ENCODE measurements at places on chromosomes 4 and X. TPM values are rescaled to one million over a fixed set of nuclear protein-coding genes. Genes with fewer than 3 reads are reported as not detected.

DNA sequence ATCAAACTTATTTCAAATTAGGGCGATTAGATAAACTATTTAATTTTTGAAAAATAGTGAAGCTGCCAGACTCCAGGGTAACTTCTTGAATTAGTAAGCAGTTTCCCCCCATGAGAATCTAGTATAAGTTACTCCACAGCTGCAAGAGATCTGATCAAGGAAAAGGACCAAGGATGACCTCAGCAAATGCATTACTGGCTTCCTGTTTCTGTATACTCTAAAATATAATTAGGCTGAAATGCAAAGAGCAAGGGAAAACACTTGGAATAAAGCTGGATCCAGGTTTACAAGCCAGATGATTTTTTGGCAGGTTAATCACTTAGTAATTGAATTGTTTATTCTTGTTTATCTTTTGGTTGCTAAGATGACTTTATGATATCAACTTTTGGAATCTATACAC is 13.4 kb upstream of the P2RY10 start:
- DNase-seq = no peak

The PRSS12 gene
- not detected for total RNA-seq

GRCh38 chr4:88308587-88308986 is 24.2 kb upstream of the PPM1K start:
- DNase-seq = no peak

The RHOH gene
- total RNA-seq = 0.54 TPM

The SATL1 gene
- not detected for total RNA-seq

DNA sequence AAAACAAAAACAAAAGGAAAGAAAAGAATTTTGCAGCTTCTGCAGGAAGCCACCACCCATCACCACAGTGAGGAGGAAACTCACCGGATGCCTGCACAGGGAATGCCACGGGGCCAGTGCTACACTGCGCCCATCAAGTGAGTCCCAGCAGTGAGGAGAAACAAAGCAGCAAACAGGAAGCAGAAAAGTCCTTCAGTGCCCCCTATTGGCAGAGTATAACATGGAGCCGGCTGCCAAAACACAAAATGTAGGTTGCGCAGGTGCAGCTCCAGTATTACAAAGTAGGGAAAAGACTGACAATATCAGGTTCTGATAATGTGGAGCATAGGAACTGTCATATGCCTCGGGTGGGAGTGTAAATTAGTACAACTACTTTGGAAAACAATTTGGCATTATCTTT is 23.3 kb upstream of the SCML2 start:
- DNase-seq = no peak

DNA sequence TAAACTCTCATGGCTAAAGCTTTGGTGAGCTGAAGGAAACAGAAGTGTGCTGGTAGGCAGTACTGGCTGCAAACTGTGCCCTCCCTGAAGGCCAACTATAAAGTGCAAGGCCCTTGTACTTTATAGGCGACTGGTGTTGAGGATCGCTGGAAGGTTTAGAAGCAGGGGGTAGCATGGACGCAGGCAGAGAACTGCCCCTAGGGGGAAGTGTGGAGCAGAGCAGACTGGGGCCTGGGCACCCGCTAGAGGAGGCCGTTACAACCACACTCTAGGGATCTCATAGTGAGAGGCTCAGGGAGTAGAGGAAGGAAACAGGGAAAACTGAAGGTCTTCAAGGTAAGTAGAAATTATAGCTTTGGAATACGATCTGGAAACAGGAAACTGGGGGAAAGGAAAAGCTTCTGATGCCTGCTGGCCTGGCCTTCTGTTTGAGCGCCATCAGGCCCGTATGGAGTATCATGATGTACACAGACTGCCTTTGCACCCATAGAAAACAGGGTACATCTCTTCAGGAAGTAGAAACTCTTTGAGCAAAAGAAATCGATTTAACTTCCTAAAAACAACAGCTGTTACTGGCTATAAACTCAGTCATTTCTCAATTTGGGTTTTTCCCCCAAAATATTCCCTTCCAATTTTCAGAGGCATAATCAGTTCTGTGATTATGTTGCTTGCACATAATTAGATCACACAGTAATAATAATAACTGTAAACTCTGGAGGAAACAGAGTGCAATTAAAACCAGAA is 23.9 kb upstream of the TMSB4X start:
- no peak for DNase-seq

The TRMT44 gene
- total RNA-seq = 9.2 TPM

The ERAS gene
- not detected for total RNA-seq

GRCh38 chr4:147198411-147199051 is 252.9 kb upstream of the TTC29 start:
- DNase-seq = no peak

The HPSE gene
- total RNA-seq = 1.8 TPM

GRCh38 chr4:88448889-88449288 is 8.0 kb upstream of the HERC5 start:
- DNase-seq = no peak

DNA sequence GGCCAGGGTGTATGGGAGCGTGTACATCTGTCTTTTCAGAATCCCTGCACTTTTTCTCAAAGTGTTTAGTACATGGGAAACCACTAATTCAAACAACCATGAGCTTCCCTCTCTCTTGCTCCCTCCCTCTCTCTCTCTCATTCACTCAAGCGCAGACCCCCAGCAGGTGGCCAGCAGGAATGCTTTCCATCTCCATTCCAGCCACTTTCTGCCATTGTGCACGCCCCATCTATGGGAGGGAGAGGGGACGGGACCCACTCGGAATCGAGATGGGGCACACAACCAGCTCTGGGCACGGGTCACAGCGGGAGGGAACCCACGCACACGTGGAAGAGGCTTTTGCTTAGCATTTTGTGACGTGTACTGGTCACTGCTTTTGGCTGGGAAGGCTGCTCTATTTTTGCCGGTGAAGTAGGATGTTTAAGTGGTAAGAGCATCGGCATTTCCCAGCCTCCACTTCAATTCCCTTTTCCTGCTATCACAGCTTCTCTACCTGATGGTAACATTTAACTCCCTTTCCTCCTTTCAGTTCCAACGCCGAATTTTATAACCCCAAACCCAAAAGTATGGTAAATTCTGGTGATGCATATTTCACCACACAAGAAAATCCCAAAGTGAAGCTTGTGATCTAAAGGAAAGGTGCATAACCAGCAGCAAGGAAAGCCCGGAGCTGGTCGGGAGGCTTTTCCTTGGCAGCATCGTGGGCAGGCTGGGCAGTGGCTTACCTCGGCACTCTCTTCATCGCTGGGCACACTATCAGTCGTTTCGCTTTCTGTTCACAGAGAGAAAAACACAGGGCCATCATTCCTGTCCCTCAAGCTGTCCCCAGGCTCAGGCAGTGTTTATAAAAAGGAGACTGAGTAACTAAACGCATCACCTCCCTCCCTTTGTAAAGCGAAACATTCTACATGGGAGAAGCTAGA is 84.1 kb downstream of the IRF2 start:
- DNase-seq = no peak

DNA sequence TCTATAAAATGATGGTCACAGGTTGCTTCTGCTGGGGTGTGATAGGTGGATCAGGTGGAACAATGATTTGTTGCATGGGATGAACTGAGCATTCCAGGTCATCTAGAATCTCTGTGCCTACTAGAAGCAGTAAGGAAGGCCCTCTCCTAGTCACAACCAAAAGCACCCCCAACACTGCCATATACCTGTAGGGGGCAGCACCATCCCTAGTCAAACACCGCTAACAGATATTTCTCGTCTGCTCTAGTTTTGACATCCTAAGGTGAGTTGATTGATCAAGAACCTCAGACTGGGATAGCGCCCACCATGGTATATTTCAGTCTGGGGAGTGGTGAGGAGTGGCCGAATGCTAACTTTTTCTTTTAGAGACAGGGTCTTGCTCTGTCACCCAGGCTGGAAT is 160.2 kb downstream of the NHS start:
- DNase-seq = no peak

- DNase-seq = peak; percentile 88
Measured at GRCh38 chr4:140252742-140253555, 99.0 kb upstream of the MAML3 start.

GRCh38 chr4:45183905-45184304 is 457.5 kb upstream of the GNPDA2 start:
- no peak for DNase-seq

DNA sequence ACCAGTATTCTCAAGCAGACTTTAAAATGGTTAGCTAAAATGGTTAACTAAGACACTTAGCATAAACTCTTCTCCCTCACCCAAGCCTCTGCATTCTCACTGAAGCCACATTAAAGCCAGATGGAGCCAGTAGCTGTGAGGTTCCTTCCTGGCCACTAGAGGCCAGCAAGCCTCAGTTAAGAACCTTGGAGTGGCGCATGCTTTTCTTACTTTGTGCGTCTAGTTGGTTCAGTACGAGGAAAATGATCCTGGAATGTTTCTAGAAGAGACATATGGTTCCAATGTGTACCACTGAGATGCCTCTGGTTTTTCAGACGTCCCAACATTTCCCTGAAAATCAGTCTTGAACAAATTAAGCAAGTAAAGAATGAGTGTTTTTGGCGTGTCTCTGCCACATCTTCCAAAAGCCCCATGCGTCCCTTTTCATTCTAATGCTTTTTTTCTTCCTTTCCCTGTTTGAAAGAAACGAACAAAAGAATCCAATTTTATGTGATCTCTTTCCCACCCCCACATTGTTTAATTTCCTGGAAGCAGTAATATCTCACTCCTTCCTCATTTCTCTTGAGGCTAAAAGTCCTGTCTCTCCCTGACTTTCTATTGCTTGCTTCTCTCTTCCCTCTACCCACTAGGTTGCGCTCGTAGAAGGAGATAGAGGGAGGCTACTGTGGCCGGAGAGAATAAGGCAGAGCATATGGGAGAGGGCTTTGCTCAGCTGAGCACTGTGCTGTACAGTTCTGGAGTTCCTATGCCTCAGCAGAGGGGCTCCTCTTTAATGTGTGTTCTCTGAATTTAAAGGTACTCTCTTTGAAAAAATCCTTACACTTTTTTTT is 82.9 kb upstream of the TAB3 start:
- DNase-seq = no peak

The ITIH6 gene
- total RNA-seq = not detected

DNA sequence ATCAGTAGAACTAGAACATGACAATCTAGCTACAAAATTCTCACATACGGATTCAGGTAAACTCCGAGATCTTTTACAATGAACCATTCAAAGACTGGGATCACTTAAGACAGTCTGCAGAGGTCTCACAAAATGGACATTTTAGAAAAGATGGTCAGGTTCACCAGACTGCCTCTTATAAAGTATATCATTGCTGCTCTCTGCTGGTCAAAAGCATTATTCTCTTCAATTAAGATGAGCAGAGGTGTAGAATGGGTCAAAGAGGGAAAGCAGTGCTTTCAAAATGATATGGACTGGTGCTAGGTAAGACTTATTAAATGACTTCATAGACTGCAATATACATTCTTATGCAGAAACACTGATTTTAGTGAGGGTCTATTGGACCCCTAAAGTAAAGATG is 434.7 kb downstream of the PACRGL start:
- DNase-seq = no peak

- no peak for DNase-seq
Measured at GRCh38 chr4:25972984-25973745, 59.1 kb downstream of the SMIM20 start.

DNA sequence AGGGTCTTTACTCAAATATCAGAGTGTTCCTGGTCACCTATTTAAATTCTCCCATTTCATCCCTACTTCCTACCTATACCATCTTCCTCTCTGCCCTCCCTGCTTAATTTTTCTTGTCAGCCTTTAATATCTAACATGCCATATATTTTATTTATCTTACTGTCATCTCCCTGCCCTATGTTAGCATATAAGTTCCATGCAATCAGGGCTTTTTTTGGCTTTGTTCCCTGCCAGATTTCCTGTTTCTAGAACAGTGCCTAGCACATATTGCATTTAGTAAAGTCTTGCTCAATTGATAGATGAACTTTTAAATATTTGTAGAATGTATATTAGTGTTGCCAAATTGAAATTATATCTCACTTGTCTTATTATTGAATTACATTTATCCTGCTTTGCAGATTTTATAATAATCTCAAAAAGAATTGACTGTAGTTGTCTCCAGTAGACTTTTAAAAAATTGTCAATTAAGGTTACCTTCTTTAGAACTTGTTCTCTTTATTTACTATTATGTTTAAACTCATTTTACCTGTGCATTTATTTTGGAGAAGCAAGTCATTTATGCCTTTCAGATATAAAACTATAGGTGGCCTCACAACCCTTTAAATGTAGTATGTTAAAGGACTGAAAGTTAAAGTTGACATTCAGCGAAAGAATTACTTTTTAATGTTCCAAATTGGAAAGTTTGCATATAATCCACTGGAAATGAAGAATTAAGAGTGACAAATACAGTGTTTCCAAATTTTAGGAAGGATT is 108.2 kb upstream of the BMPR1B start:
- no peak for DNase-seq

- DNase-seq = no peak
Measured at GRCh38 chr4:71595576-71596108, 188.2 kb downstream of the GC start.

The CPLX1 gene
- total RNA-seq = 3.1 TPM

GRCh38 chrX:6262959-6263358 is 34.3 kb upstream of the NLGN4X start:
- no peak for DNase-seq

DNA sequence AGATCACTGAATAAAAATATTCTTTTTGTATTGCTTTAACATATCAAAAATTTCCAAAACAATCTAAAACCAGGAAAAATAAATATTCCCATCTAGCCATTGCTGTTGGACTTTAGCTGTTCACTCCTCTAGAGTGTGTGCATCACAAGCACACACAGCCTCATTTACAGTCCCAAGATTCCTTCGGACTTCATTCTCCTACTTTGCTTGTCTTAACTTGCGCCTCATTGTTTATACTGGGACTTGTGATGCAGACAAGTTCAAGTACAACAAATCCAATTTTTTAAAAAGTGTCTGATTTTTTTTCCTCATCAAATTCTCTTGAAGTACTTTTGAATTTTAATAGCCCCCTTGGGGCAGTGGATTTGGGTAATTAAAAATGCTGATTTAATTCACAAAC is 55.6 kb downstream of the TLL1 start:
- DNase-seq = no peak

GRCh38 chrX:92247076-92247475 is 467.9 kb downstream of the PCDH11X start:
- DNase-seq = no peak

DNA sequence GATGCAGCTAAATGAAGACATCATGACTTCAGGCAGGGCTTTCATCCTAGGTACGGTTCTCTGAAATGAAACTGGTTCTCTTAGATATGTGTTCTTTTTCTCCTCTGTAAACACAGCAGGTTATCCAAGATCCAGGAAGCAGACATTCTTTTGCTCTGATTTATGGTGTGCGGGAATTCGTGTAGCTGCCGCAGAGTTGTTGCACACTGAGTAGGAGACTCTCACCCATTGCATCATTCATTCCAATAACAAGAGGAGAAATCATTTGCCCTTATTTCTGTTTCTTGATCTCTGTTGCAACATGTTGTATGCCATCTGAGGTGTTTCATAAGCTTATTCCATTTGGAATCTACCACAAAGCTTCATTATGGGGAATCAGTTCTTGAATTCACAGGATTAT is 133.6 kb upstream of the VCX2 start:
- no peak for DNase-seq

DNA sequence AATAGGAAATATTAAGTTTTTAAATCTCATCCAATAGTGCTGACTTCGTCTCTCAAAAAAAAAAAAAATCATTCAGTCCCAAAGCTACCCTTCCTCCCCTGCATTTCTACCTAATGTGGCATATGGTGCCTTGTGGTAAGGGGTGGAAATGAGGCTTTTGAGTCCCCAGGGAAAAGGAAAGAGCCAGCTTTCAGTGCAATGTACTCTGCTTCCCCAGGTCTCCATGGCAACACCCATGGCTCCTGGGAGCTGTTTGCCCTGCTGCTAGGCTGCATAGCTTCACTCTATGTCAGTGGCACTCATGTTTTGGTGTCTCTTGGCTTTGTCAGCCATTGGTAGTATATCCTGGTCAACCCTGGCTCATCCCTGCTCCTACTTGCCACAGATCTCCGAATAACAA is 175.9 kb downstream of the SLC39A8 start:
- no peak for DNase-seq

The LDB2 gene
- 34.3 TPM for total RNA-seq

All from Right ventricle myocardium inferior (tissue), 1 donor.